Activated T-helper 17 cell treated with anti-CD3 and anti-CD28 coated beads, Interleukin-2, amount 50 U/mL, for 72 hours (primary cell): ENCODE measurements at places on chromosomes 7 and 10. TPM values are rescaled to one million over a fixed set of nuclear protein-coding genes. Genes with fewer than 3 reads are reported as not detected.

DNA sequence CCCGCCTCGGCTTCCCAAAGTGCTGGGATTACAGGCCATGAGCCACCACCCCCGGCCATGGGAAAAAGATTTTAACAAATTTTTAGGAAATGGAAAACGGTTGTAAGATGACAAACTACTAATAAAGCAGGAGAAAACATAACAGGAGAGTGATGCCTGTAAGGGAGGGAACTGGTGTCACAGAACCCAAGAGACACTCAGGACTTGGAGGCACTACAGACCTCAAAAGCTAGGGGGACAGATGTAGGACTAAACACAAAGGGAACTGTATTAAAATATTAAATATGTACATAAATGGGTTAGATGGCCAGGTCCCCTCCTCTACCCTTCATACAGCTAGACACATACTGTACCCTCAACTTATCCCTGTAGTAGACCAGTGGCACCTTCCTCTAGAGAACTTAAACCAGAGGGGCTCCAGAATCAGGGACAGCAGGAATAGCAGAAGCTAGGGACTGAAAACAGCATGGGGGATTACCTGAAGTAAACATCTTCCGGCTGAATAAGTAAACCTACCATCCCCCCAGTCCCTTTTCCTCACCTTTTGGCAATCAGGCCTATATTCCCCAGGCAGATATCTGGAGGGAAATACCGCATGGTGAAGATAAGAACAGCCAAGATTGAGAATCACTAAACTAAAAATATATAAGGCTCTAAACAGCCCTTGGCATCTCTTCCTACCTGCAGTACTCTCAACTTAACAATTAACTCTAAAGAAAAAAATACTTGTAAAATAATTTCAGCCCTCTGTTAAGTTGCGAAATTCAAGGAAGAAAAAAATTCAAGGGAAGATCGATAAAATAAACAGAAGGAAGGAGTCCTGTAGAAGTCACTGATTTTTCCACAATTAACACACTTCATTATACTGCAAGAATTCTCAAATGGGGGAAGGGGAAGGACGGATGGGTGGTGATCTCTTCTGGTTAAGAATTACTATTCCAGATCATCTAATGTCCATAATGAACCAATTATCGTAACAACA, 15.5 kb downstream of the TM9SF3 start:
- ATAC-seq = no peak

- ATAC-seq = no peak
These were observed 20.5 kb downstream of the NKX6-2 start for GRCh38 chr10:132765435-132765834.

DNA sequence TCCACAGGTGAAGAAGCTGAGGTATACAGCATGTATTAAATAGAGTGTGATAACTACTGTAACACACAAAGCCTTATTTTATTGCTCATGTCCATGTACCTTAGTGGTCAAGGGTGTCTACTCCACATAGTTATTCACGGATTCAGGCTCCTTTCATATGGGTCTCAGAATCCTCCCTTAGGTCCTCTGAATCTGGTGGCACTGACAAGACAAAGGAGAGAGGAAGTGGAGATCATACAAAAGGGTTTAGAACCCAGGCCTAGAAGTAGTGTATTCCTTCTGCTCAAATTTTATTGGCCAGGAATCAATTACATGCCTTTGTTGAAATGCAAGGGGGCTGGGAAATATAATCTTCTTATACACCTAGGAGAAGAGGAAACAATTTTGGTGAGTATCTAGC, 164.6 kb downstream of the PTEN start:
- ATAC-seq = no peak

DNA sequence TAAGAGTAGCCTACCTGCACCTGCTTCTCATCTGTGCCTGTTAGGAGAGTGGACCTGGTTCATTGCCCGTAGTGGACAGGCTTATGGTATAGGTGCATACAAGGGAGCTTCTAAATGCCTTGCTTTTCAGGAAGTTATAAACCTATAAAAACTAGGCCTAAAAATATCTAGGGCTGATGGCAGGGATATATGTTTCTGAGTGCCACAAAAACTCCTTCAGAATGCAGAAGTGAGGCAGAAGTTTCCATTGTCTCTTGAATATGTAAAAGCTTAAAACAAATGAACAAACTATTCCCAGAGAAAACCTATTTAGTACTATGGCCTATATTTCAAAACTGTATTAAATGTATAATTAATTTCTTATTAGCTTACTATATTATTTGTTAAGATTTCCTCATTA, 91.8 kb downstream of the RNLS start:
- ATAC-seq = no peak

The OAT gene
- 21.0 TPM for total RNA-seq

DNA sequence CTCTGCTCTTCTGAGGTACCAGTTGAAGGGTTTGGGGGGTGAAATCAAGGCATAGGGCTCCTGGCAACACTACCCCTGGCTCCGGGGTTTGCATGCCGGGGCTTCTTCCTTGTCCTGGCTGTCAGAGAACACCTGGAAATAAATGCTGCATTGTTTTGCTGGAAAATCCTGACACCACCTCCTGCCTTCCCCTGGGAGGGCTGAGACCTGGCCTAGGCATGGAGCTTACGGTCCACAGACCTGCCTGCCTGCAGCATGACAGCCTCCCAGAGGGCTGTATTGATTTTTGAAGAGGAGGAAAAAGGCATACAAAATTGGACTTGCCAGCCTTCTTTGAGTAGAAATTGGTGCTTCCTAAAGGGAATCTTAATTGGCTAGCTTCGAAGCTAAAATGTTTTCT, 227.1 kb downstream of the MGMT start:
- no peak for ATAC-seq

- ATAC-seq = no peak
These were observed 1.9 kb downstream of the BRAF start for GRCh38 chr7:140922741-140923345.

The RPEL1 gene
- not detected for total RNA-seq

The MYL10 gene
- not detected for total RNA-seq

DNA sequence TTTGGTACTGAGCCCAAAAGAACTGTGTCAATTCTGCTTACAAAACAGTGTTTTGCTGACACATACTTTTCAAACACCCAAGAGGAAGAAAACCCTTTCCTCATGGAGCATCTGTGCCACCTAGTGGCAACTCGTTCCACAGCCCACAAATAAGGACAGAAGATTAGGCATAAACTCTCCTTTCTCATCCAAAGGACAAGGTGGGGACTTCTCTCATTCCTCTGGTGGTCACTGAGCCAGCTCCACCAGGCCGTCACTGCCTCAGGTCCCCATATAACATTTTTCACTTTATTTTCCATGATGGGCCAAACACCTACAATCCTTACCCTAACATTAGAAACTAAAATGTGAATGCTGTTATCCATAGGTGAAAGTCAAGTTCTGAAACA, 76.9 kb downstream of the RNF216 start:
- no peak for ATAC-seq

GRCh38 chr7:43639858-43640491, 57.1 kb downstream of the STK17A start:
- no peak for ATAC-seq

- peak; percentile 83 for ATAC-seq
These were observed 16.1 kb downstream of the OGDH start for GRCh38 chr7:44622342-44623151.

DNA sequence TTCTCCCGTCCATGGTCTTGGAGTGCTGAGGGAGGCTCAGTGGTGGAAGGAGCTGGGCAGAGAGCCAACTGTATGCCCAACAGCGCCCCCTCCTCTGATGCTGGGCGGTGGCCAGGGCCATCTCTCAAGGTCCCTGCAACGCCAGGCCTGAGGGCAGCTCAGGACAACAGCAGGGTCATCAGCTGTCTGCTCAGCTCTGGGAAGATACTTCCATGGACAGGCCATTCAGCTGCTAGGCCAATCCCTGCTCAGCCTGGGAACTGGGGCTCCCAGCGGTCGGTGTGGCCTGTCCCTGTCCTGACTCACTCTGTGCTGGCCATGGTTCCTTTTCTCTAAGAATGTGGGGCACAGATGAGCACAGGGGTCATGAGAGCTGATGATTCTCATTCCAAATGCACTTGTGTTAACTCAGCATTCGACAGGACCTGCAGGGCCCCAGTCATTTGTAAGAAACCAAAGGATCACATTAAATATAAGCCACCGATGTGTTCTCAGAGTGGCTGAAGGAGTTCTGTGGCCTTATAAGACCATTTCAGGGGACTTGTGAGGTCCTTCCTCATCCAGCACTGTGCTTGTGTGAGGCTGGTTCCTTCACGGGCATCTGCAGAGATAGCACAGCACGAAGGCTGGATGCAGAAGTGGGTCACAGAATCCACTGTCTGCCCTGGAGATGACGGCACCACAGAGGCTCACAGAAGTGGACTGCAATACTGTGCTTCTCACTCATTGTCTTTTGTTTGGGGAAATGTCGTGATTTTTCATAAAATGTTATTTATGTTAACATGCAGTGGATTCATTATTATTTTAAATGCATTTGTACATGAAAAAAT, 73.0 kb downstream of the ADCY1 start:
- ATAC-seq = no peak

The INA gene
- 0.65 TPM for total RNA-seq

DNA sequence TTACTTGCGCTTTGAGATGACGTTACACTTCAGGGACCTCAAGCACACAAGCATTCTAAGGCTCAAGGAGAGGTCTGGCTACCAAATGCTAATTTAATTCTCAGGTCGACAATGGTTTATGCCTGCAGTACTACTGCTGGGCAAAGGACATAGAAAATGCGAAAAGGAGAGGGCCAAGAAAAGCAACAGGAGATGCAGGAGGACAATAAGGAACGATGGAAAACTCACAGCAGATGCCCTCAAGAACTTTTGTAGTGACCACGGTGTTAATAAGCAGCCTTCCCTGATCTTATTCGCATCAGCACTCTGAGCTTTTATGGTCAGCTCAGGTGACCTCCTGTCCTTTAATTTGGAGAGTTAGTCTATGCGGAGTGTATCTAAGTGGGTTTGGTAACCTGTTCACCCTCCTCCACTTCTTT, 146.3 kb downstream of the GPR85 start:
- ATAC-seq = no peak

DNA sequence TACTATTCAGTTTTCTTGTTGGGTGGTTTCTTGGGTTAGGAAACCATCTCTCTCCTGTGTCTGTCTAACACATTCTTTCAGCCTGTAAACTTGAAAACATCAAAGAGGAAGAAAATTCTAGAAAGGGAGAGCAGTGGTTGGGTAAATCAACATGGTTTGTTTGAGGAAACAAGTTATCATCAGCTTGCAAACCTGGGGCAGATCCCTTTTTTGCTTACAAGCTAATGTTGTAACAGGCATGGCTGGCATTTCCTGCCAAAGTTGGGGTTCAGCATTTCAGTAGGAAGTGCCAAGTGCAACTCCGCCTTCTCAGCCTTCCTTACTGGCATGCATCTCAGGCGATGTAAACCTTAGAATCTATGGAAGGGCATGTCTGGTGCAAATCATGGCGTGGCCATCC, 112.6 kb downstream of the EEPD1 start:
- ATAC-seq = no peak

The C10orf143 gene
- total RNA-seq = 0.95 TPM

The KCND2 gene
- not detected for total RNA-seq

- no peak for ATAC-seq
These were observed 255.3 kb downstream of the STK31 start for GRCh38 chr7:23965296-23965695.

- no peak for ATAC-seq
These were observed 68.6 kb upstream of the SYPL1 start for GRCh38 chr7:106180721-106181120.

- no peak for ATAC-seq
These were observed 134.6 kb downstream of the CHRM2 start for GRCh38 chr7:137003086-137003485.
